ENCODE measurements at places on chromosomes 1 and 21. TPM values are rescaled to one million over a fixed set of nuclear protein-coding genes. Genes with fewer than 3 reads are reported as not detected.

The S100A16 gene
- 255 TPM for total RNA-seq

The OR14A16 gene
- not detected for total RNA-seq

The ANGPTL3 gene
- not detected for total RNA-seq

The PDPN gene
- total RNA-seq = not detected

The AMPD1 gene
- total RNA-seq = not detected

The MAP1LC3C gene
- not detected for total RNA-seq

The WDR47 gene
- 6.8 TPM for total RNA-seq

DNA sequence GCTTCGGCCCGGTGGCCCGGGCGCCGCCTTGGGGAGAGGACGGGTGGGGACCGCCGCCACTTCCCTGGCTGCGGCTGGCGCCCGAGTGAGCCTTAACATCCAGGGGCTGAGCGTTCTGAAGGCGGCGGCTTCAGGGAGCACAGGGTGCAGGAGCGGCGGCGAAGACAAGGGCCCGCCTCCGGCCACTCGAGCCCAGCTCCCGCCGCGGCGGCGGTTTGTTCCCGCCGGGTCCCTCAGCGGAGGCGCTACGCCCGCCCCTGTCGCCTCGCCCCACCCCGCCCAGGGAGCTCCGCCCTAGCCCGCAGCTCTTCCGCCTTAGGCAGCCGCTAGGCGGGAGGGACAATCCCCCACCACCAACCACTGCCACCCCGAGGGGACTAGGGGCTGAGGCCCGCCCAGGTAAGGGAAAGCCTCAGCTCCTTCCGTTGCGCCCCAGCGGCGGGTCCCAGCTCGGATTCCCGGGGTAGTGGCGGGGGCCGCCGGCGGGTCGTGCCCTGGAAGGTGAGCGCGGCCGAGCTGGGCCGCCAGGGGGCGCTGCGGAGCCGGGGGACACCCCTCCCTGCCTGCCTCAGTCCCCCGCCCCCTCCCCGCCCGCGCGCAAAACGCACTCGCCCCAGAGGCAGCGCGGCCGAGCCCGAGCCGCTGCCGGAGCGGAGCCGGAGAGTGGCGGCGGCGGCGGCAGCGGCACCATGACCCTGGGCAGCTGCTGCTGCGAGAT lies at the start of gene FOXD2:
TSS of gene FOXD2 (plus strand) at position 598 of the 718 bp plus-strand sequence. CDS start at position 690, 92 bp downstream.
- DNase-seq = peak; percentile 97

- DNase-seq = no peak
Measured at GRCh38 chr1:167263819-167264464, 43.3 kb downstream of the POU2F1 start.

GRCh38 chr1:87437663-87438295 lies 109.1 kb downstream of the LMO4 start:
- DNase-seq = no peak

DNA sequence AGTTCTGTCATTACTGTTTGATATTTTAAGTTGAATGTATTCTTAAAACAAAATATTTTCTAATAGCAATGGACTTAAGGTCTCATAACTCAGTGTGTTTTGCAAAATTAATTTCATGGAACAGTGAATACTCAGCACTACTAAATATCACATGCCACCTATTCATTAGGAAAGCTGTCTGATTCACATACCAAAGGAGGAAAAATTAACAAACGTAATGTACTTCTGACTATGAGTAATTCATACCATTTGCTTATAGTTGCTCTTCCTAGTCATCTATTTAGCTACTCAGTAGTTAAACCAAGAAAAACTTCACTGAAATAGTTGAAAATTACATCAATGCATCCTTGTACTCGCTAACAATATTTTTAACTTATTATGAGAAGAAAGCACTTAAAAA lies 35.2 kb downstream of the TP53BP2 start:
- DNase-seq = no peak

DNA sequence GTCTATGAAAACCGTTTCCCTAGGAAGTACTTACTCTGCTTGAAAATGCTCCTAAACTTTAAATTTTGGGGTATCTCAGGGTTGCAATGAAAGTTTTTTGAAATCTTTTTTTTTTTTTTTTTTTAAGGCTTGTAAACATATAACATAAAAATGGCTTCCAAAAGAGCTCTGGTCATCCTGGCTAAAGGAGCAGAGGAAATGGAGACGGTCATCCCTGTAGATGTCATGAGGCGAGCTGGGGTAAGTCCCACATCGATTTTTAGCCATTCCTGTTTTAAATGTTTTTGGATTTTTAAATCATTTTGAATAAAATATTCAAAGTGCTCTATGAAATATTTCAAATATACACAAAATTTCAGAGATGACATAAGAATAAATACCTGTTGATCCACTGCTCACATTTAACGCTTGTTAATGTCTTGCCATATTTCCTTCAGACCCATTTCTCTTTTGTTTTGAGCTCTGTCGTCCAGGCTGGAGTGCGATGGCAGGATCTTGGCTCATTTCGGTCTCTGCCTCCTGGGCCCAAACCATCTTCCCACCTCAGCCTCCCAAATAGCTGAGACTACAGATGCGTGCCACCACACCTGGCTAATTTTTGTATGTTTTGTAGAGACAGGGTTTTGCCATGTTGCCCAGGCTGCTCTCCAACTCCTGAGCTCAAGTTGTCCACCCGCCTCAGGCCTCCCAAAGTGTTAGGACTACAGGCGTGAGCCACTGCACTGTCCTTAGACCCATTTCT lies 1.3 kb downstream of the PARK7 start:
- DNase-seq = no peak

DNA sequence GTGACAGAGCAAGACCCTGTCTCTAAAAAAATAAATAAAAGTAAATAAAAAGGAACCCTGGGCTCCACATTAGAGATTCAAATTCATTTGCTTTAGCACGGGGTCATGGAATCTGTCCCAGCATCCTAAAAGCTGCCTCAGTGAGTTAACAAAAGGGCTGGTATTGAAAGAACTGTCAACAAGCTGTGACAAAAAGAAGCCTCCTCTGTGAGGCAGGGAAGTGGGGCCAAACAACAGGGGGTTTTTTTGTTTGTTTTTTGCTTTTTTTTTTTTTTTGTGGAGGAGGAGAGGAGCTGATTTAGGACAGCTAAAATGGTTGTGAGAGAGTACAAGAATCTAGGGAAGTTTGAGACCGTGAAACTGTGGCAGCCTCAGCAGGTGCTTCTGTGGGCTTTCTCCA lies 115.7 kb downstream of the LIPI start:
- DNase-seq = no peak

- no peak for DNase-seq
Measured at GRCh38 chr1:106907795-106908194, 148.7 kb upstream of the PRMT6 start.

GRCh38 chr1:47191940-47192457 lies 2.2 kb upstream of the PDZK1IP1 start:
- no peak for DNase-seq

- DNase-seq = no peak
Measured at GRCh38 chr1:115677565-115677964, 35.8 kb downstream of the VANGL1 start.

- no peak for DNase-seq
Measured at GRCh38 chr1:238099871-238100270, 209.1 kb upstream of the ZP4 start.

- peak; percentile 96 for DNase-seq
Measured at GRCh38 chr1:205477759-205478247, 22.0 kb upstream of the BLACAT1 start.

DNA sequence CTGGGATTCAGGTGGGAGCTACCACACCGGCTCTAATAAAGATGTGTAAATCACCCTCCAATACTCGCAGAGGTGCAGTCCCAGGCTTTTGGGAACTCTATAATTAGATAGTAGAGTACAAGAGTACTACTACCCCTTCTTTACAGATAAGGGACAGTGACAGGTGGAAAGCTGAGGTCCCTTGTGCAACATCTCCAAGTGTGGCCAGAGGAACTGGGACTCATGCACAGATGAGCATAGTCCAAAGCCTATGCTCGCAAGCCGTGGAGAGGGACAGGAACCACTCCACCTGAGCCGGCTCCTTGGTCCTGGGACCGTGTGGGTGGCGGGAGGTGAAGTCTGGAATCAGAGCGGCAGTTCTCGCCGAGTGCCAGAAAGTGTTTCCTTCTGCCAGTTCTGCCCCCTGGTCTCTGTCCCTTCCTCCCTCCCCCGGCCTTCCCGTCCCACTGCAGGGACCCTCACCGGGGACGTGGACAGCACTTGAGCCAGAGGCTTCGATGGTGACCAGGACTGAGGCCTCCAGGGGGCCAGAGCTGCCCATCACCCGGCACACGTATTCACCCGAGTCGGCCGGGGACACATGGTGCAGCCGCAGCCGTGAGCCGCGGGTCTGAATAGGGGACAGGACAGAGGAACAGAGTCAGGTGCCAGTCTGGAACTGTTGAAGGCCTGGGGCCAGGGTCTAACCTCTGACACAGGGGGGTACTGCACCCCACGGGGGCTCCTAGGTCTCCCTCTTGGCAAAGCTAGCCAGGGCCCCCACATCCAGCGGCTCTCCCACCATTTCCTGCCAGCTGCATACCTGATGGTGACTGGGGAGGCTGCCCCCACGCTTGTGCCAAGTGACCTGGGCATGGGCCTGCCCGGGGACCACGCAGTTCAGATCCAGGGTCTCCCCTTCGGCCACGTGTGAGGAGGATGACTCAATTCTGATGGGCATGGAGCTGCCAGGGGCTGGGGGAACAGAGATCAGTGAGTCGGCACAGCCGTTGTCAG lies 33.9 kb downstream of the LDLRAD2 start:
- no peak for DNase-seq

DNA sequence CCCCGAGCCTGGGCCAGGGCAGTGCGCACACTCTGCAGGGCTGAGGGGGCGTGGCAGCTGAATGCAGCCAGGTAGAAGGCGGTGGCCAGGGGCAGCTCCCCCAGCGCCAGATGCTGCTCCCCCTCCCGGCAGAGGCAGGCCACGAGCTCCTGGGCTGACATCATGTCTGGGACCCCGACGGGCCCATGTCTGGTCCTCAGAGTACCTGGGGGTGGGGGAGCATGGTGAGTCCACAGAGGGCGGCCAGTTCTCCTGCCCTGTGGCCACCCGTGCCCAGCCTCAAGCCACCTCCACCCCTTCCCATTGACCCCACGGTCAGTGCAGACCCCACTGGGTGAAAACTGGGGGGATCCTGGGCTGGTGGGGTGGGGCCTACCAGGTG lies 838 bp downstream of the TTC34 start:
- no peak for DNase-seq

- DNase-seq = no peak
Measured at GRCh38 chr1:203215573-203215972, 13.9 kb downstream of the CHIT1 start.

GRCh38 chr1:206442101-206442500 lies 28.2 kb upstream of the IKBKE start:
- DNase-seq = no peak

DNA sequence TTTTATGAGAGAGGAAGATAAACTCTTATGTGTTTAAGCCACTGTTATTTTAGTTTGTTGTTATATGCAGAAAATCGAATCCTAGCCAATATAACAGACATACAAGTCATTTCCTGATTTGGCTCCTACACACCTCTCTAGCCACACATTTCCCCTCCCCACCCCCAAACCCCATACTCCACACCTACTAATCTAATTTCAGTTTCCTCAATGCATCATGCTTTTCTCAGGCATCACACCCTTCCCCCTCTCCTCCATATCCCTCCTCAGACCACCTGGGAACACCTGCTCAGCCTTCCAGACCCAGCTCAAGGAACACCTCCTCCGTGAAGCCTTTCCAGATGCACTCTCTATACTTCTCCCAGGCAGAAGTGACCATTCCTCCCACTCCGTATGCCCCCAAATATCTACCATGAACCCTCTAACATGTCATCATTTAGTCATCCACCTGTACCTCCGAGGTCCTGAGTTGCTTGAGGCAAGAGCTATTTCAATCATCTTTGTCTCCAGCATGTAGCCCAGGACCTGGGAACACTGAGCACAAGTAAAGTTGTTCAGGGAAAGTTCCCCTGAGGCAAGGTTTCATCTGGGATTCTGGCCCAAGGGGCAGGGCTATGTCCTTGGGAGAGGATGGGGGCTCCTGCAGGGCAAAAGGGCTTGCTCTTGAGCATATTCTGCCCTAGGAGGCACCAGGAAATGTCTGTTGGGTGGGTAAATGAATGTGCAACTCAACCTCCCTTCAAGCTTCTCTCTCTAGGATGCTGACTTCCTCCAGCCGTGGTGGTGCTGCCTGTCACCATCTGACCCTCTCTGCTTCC lies 126.8 kb downstream of the HIVEP3 start:
- no peak for DNase-seq

DNA sequence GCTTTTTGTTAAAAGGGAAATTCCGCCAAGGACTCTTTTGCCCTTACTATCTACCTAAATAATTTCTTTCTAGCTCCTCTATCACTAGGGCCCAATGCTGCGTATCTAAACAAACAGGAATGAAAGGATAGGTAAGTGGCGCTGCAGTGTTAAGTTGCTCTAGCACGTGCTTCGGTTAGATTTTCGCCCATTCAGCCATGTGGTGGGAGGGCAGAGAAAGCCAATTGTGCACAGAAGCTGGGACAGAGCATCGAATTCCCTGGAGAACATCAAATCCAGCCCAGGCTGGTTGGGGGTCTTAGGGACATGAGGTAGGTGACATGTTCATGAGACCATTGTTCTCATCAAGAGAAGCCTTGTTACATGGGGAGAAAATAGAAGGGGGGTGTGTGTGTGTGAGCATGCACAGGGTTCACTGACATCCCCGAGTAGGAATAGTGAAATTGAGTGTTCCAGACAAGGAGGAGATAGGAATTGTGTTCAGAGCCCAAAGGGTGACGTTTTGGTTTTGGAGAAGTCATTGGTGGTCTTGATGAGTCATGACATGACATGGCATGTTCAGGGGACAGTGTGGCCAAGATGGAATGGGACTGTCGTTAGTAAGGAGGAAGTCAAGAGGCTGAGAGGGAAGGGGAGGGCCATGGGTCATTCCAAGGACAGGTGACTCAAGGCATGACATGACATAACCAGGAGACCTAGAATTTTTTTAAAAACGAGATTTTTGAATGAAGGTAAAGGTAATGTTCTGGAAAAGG lies 107.1 kb downstream of the TLR5 start:
- DNase-seq = no peak

DNA sequence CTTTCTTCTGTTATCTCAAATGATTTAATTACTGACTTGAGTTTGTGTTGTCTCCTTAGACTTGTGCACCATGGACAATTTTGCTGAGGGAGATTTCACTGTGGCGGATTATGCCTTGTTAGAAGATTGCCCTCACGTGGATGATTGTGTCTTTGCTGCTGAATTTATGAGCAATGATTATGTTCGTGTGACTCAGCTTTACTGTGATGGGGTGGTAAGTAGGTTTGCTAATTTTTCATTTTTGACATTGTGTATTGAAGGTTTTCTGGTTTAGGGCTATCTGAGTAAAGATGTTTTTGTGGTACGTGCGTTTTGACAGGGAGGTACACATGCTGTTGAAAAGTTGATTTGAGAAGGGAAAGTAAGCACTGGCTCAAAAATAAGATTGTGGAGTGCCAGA lies 14.1 kb downstream of the TTC3 start:
- peak; percentile 10 for DNase-seq

- DNase-seq = no peak
Measured at GRCh38 chr1:59016390-59016789, 232.5 kb upstream of the JUN start.

- no peak for DNase-seq
Measured at GRCh38 chr1:17643861-17644703, 104.6 kb downstream of the ARHGEF10L start.

- no peak for DNase-seq
Measured at GRCh38 chr1:193747579-193747978, 561.2 kb upstream of the B3GALT2 start.

- DNase-seq = no peak
Measured at GRCh38 chr21:44458971-44459711, 3.8 kb downstream of the LRRC3 start.

- DNase-seq = no peak
Measured at GRCh38 chr1:206709772-206710459, 25.2 kb downstream of the MAPKAPK2 start.

GRCh38 chr1:238752327-238752726 lies 634.0 kb upstream of the CHRM3 start:
- DNase-seq = no peak

Data from Calu3 (cell line).